Fibroblast of pulmonary artery (primary cell): ENCODE measurements at places on chromosomes 7 and 10.

DNA sequence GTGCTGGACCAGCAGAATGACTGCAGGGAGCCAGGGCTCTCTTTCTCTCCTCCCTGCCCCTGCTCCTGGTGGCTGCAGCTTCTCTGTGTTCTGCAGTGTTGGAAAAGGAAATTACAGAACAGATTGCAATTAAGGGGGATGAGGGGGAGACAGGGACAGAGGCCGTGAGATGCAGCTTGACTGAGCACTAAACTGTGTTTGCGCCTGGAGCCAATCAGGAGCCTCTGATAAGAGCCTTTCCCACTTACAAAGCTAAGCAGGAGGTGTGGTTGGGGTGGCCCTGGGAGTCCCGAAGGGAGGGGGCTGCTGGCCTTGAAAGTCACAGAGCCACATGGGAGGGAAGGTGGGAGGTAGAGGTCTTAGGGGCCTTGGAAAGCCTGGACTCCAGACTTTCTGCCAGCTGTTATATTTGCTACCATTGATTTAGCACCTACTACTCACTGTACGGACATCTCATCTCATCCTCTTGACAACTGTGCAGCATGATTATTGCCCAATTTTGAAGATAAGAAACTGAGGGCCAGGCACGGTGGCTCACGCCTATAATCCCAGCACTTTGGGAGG, 26.7 kb downstream of the TRIM8 start:
- DNase-seq: no peak

DNA sequence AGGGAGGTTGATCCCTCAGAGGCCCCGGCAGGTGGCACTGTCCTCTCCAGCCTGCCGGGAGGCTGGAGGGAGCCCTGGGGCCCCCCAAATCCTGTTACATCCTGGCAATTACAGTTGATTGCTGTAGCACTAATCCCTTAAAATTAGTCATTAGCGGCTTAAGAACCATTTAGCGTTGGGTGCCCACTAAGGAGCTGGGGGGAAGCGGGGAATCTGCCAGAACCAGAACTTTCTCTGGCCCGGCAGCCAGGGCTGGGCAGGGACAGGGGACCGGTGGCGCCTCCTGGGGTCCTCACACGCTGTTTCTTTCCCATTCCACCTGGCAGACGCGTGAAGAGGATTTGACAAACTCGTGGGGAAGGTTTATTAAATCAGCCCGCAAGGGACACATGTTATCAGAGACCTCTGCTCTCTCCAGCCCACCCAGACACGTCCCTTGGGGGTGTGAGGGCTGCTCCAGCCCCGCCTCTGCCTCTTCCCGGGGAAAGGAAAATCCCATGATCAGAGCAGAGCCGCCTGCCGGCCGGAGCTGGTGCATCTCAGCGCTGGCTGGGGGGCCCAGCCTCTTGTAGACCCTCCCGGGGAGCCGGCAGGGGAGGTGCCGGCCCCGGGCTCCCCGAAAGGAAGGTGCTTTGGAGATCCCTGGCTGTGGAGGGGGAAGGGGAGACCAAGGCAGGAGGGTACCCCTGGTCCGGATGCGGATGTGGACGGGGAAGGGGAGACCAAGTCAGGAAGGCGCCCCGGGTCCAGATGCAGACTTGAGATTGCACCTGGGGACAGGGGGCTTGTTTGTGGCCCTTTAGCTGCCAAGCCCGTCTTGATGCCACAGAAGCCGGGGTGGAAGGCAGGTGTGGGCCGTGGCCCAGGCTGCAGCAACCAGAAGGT, 142.7 kb downstream of the ELFN1 start:
- DNase-seq: no peak

GRCh38 chr7:31071645-31072029, 19.5 kb downstream of the ADCYAP1R1 start:
- DNase-seq: no peak

DNA sequence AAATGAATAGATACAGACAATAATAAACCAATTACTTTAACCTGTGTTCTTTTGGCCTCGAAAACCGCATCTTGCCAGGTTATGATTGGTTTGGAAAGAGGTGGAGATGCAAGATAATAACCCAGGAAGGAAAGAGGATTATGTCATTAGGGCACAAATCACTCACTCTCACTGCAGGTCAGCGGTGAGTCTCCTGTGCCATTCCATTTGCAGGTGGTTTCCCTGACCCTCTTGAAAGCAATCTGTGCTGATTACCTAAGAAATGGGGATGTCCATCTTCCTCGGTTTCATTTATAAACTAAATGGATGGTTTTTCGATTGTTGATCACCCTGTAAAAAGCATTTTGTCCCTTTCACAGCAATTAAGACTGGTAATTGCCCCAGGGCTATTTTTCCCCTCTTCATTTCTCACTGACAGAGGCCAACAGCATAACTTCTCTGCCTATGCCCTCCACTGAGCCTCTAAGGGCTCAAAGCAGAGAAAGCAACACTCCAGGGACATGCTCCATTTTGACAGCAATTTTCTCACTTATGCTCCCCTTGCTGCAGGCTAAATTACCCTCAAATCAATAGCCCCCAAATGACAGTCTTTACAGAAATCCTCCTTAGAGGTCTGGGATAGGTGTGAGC, 257.5 kb downstream of the IPMK start:
- no peak for DNase-seq

DNA sequence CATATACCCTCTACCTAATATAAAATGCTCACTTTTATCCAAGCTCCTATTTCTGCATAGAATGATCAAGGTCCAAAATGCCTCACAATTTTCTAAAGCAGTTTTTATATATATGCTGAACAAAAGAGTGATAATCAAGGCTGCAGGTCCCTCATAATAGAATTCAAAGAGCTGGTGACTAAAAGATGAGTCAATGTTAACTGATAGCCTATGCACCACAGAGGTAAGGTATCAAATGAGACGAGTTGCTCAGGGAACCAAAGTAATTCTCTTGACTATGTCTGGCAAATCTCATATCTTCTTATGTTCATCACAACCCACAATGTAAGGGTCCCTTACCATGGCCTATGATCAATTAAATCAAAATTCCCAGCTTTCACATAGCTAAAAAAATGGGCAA, 15.2 kb downstream of the PDZD8 start:
- DNase-seq: no peak

DNA sequence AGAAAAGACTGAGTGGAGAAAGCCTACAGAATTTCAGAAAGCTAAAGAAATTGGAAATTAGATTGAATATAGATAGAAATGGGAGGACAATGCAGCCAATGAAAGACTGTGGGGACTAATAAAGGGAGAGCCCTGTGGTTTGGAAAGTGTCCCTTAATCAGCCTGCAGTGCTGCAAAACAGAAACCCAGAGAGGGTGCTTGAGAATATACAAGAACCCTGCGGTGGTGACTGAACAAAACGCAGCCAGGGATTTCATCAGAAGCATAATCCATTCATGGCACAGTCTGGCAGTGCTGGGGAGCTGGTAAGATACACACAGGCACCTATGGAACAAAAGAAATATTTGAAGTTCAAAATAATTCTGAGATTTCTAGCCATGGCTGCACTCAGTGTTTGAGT, 19.1 kb downstream of the CEP41 start:
- peak; percentile 36 for DNase-seq

- DNase-seq: peak; percentile 66
Measured at GRCh38 chr7:42236266-42236975, 588 bp downstream of the GLI3 start.

- no peak for DNase-seq
Measured at GRCh38 chr10:131211559-131211958, 100.0 kb downstream of the TCERG1L start.

- no peak for DNase-seq
Measured at GRCh38 chr7:50359995-50360925, 55.7 kb downstream of the IKZF1 start.

DNA sequence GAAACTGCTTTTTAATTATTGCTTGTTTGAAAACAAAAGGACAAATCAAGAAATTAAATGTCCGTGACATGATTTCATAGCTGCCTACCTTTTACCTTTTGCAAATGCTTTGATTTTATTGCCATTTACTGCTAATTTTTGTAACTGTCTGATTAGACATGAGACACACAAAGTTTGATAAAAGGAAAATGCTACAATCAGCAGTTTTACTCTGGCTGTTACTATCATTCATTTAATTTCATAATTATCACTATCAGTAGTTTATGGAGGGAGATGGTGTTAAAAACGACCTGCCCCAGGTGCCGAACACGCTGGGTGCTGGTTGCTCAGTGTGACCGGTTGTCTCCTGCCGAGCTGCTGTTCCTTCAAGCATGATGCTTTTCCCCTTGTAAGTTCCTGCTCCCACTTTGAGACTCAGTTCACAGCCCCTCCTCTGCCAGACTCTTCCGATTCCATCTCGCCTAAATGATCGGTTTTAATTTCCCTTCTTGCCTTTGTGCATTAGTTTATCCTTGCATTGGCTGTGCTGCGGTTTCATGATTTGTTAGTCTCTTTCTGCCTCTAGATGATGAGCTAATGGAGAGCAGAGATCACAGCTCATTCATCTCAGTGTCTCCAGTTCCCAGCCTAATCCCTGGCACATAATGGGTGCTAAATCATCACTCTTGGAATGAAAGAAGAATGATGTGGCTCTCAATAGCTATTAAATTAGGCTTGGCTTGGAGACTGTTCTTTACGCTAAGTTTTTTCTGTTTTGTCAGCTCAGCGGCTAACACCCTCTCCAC, 110.6 kb downstream of the PFKFB3 start:
- DNase-seq: no peak

GRCh38 chr7:7181519-7182155, 707 bp upstream of the C1GALT1 start:
- peak; percentile 35 for DNase-seq

GRCh38 chr10:78175444-78176015, 141.9 kb downstream of the RPS24 start:
- peak; percentile 75 for DNase-seq

DNA sequence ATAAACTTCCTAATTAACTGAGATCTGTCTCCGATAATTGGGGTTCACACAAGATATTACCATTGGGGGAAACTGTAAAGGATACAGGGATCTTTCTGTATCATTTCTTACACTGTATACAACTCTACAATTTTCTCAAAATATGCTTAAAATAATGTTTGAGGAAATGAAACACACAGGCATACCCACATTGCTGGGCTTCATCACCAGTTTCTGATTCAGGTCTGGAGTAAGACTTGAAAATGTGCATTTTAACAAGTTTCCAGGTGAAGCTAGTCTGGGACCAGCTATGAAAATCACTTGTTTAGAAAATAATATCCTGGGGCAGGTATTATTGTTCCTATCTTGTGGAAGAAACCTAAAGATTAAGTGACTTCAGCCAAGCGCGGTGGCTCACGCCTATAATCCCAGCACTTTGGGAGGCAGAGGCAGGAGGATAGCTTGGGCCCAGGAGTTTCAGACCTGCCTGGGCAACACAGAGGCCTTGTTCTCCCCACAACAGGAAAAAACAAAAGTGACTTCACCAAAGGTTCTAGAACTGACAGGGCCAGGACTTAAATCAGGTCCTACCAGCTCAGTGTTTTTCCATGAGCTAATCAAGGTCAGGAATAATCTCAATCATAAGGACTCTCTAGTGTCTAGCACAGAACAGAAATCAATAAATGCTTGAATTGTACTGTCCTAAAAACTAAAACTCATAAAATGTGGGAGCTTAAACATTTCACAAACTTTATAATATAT, 12.6 kb downstream of the TOMM7 start:
- DNase-seq: no peak
